ENCODE measurements at places on chromosomes 12 and 14. TPM values are rescaled to one million over a fixed set of nuclear protein-coding genes. Genes with fewer than 3 reads are reported as not detected.

The TEX52 gene
- not detected for total RNA-seq

The LMO3 gene
- not detected for total RNA-seq

The TULP3 gene
- total RNA-seq, result 18.6 TPM

The A2ML1 gene
- total RNA-seq, result not detected

The ABCC9 gene
- 0.08 TPM for total RNA-seq

The ASIC1 gene
- total RNA-seq, result 6.1 TPM

The PIANP gene
- 1.0 TPM for total RNA-seq

The ALDH2 gene
- total RNA-seq, result 86.3 TPM

The ESRRB gene
- 0.29 TPM for total RNA-seq

The FOXG1 gene
- total RNA-seq, result 0.15 TPM

The CD163 gene
- not detected for total RNA-seq

The GPD1 gene
- 0.14 TPM for total RNA-seq

The TMEM132D gene
- total RNA-seq, result not detected

Measured in A549 treated with Mapracorat at 1 μM for 4 hours (cell line).